ENCODE measurements at places on chromosomes 5 and 9.

GRCh38 chr5:118434522-118434921 lies 553.8 kb downstream of the DTWD2 start:
- DNase-seq, result no peak

GRCh38 chr9:128191406-128192046 lies at the start of gene CIZ1:
CIZ1 (minus strand) TSS chr9:128191572; CDS start chr9:128190857, 715 bp downstream.
- peak; percentile 64 for DNase-seq

DNA sequence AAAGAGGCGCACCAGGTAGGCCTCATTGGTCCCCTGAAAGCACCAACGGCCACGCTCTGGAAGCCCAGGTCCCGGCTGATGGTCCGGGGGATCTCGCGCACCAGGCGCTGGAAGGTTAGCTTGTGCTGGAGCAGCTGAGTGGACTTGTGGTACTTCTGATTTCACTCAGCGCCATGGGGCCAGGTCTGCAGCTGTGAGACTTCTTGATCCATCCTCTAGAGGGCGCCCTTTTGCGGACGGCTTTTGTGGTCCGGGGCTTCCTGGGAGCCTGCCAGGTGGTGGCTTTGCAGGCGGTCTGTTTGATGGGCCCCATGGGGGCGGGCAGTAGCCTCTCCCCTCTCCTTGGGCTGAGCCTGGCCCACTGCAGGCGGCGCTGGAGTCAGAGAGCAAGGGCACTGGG lies 10.4 kb downstream of the TAF11L12 start:
- no peak for DNase-seq

GRCh38 chr5:180202939-180203573 lies 6.0 kb downstream of the RASGEF1C start:
- no peak for DNase-seq

GRCh38 chr5:158431369-158432029 lies 572.6 kb upstream of the CLINT1 start:
- DNase-seq, result no peak

- no peak for DNase-seq
Observed at GRCh38 chr5:169003721-169004541, 297.0 kb downstream of the SLIT3 start.

DNA sequence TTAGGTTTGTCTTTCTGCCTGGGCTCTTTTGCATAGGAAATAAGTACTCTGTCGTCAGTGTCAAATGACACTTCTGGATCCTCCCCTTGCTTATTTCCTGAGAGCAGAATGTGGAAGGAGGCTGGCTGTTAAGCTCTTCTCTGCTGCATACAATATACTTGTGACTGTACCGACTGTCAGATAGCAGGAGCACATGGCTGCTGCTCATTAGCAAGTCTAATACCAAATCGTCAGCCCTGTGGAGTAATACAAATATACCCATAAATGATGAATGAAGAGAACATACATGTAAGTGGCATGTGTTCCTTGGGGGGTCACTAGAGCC lies at the start of gene GPR151:
GPR151 (minus strand) TSS at position 40 of the 325 bp plus-strand sequence. CDS start 77 bp downstream, outside the sequence.
- no peak for DNase-seq

DNA sequence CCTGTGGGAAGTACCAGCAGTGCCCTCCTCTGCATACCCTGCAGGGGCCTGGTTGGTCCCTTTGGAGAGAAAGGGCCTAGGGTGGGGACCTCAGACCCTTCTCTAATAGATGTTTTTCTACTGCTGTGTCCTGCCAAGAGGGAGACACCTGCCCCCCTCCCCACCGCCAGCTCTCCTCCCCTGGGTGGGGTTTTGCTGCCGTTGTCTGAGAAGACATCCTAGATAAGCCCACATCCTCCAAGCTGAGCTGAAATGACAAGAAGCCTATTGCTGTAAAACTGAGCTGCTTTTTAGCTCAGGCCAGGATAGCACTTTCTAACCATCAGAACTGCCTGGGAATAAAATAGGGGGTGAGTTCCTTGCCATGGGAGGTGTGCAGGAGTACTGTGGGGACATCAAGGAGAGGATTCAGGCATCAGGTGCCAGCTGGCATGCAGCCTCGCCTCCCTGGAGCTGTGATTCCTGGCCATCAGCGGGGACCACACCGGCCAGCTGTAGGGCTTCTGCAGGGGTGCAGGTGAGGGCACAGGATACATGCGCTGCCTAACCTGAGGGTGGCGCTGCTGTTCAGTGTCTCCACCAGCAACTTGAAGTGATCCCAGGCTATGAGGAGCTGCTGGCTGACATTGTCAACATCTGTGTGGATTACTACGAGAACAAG lies 37.9 kb downstream of the CYFIP2 start:
- no peak for DNase-seq

DNA sequence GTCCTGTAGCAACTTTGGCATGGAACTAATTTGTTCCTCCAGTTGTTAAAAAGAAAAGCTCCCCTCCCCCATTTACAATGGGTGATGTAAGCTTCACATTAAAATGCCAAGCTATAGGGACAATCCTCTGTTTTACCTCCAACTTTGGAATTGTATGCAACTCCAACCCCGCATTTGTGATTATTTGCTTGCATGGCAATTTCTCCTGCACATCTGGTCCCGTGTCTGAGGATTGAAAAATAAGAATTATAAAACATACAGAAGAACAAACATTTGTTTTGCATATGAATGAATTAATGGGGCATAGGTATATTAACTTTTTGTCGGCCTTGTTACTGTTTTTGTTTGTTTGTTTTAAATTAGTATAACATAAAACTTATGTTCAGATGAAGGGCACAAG lies 17.2 kb downstream of the PCSK1 start:
- DNase-seq, result no peak

- peak; percentile 11 for DNase-seq
Observed at GRCh38 chr9:93224591-93224990, 40.7 kb downstream of the WNK2 start.

All from NCI-H226 (cell line).